ENCODE measurements at places on chromosomes 5 and 9. TPM values are rescaled to one million over a fixed set of nuclear protein-coding genes. Genes with fewer than 3 reads are reported as not detected.
A peak's percentile ranks its signal among the peaks of the same experiment; 100 is the strongest.

OR1J2 gene
- total RNA-seq, result 0.17 TPM

NKD2 gene
- not detected for total RNA-seq

RABGAP1 gene
- total RNA-seq, result 15.1 TPM

PHF24 gene
- total RNA-seq, result not detected

TIMD4 gene
- total RNA-seq, result not detected

GPX8 gene
- total RNA-seq, result 48.7 TPM

SOWAHA gene
- total RNA-seq, result not detected

OBP2B gene
- total RNA-seq, result not detected

HTR4 gene
- total RNA-seq, result not detected

DNA sequence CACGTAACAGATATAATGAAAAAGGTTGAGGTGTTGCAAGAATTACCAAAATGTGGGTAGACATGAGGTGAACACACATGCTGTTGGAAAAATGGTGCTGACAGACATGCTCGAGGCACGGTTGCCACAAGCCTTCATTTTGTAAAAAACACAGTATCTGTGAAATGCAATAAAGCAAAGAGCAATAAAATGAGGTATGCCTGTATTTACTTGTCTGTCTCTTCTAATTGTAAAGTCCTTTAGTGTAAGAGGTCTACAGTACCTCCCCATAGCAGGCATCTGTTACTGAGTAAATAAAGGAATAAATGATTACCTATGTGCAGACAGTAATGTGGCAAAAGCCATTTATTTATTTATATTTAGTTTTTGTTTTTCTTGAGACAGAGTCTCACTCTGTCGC lies 3.0 kb upstream of the CAST start:
- DNase-seq, result no peak

- no peak for DNase-seq
Observed at GRCh38 chr5:88396000-88396535, 127.4 kb upstream of the TMEM161B start.

- no peak for DNase-seq
Observed at GRCh38 chr5:10666531-10667299, 94.3 kb downstream of the DAP start.

DNA sequence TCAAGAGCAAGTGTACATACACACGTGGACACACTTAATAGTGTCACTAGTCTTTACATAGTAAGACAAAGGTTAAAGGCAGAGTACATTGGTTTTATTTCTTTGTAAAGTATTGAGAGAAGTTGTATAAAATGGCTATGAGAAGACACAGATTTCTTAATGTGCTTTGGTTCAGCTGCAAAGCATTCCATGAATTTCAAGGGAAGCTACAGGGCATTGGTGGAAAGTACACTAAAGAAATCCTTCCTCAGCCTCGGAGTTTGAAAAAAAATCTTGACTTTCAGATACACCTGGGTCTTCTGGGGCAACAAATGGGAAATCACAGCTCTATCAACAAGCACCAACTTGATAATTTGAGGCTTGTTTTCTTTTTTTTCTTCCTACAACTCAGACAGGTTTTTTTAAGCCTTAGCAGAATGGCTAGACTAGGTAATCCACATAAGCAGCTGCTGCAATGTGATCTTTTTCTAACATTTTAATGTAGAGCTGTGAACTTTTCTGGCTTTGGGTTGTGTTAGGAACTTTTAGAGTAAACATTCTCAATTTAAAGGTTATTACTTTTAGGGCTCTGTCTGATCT lies 140.4 kb upstream of the FST start:
- no peak for DNase-seq

- no peak for DNase-seq
Observed at GRCh38 chr5:109994135-109994534, 304.4 kb downstream of the MAN2A1 start.

GRCh38 chr5:82586181-82586580 lies 308.0 kb upstream of the RPS23 start:
- no peak for DNase-seq

DNA sequence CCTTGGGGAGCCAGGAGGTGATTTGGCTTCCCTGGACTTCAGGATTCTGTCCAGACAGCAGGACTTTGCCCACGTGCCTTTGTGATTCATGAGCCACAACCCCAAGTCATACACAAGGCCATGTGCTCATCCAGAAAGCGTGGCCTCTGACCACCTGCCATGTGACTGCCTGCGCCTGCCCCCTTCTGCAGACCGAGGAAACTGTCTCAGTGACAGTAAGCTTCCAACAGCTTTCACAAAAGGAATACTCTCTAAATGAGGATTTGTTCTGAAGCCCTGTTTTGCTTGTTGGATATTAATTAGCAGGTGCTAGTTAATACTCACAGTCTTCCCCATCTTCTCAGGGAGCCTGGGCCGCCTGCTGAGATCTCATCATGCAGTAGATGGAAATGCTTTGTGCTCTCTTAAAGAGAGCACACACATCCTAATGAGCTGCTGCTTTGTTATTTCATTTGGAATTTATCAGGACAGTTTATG lies 36.9 kb upstream of the ANGPTL2 start:
- DNase-seq, result peak; percentile 94

GRCh38 chr5:149780043-149780737 lies 50.1 kb downstream of the PPARGC1B start:
- no peak for DNase-seq

- DNase-seq, result no peak
Observed at GRCh38 chr9:14260101-14260500, 53.8 kb downstream of the NFIB start.

GRCh38 chr9:94801681-94802080 lies 75.2 kb downstream of the AOPEP start:
- no peak for DNase-seq

- peak; percentile 13 for DNase-seq
Observed at GRCh38 chr9:88280816-88281382, 107.3 kb upstream of the SPIN1 start.

DNA sequence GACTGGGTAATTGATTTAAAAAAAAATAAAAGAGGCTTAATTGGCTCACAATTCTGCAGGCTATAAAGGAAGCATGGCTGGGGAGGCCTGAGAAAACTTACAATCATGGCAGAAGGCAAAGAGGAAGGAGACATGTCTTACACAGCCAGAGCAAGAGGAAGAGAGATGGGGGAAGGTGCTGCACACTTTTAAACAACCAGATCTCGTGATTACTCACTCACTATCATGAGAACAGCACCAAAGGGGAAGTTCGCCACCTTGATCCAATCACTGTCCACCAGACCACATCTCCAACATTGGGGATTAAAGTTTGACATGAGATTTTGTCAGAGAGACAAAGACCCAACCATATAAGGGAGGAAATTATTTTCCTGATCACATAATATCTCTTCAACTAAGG lies 138.8 kb upstream of the NR4A3 start:
- no peak for DNase-seq

GRCh38 chr9:13268469-13268868 lies 11.0 kb downstream of the MPDZ start:
- DNase-seq, result peak; percentile 81

DNA sequence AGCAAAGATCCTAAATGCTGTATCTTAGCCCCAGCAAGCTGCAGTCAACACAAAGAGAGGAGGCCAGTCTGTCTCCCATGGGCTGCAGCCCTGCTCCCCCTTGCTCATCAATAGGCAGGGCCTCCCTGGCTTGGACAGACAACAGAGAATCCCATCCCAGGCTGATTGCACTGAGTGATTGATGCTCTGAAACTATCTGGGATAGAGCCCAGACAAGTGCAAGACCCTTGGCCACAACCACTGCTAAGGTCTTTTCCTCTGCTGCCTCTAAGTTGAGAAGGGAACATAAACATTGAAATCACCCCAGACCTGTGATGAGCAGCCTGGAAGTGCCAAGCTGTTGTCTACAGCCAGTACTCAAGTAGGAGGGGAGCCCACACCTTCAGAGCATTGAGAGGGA lies 661.0 kb upstream of the CDH18 start:
- no peak for DNase-seq

DNA sequence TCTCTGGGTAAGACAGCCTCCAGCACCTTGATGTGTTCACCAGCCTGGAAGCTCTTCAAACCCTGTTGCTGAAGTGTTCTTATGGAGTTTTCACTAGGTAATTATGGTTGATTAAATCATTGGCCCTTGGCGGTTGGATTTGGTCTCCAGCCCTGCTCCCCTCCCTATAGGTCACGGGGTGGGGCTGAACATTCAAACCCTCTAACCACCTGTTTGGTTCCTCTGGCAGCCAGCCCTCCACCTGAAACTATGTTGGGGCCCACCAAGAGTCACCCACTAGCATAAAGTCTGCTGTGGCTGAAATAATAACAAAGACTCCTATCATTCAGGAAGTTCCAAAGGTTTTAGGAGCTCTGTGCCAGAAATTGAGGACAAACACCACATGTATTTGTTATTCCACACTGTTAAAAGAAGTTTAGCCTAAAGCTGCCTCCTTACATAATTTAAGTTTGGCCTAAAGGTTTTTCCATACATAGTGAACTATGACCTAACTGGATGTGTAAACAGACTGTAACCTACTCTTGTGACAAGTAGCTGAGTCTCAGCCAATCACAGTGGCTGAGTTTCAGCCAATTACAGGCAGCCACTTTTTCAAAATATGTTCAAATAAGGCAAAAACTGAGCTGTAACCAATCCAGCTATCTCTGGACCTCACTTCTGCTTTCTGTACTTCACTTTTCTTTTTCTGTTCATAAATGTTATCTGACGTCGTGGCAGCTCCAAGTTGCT lies 34.8 kb downstream of the TMEM252 start:
- DNase-seq, result peak; percentile 14

- no peak for DNase-seq
Observed at GRCh38 chr9:116992865-116993264, 305.8 kb downstream of the TRIM32 start.

GRCh38 chr5:165139262-165139661 lies 1633.8 kb downstream of the MAT2B start:
- no peak for DNase-seq

DNA sequence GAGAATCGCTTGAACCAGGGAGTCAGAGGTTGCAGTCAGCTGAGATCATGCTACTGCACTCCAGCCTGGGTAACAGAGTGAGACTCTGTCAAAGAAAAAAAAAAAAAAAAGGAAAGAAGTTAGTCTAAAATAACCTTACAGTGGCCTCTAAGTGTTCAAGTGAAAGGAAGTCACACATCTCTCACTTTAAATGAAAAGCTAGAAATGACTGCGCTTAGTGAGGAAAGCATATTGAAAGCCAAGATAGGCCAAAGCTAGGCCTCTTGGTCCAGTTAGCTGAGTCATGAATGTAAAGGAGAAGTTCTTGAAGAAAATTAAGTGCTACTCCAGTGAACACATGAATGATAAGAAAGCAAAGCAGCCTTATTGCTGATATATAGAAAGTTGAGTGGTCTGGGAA lies 38.1 kb downstream of the ITGA1 start:
- no peak for DNase-seq

DNA sequence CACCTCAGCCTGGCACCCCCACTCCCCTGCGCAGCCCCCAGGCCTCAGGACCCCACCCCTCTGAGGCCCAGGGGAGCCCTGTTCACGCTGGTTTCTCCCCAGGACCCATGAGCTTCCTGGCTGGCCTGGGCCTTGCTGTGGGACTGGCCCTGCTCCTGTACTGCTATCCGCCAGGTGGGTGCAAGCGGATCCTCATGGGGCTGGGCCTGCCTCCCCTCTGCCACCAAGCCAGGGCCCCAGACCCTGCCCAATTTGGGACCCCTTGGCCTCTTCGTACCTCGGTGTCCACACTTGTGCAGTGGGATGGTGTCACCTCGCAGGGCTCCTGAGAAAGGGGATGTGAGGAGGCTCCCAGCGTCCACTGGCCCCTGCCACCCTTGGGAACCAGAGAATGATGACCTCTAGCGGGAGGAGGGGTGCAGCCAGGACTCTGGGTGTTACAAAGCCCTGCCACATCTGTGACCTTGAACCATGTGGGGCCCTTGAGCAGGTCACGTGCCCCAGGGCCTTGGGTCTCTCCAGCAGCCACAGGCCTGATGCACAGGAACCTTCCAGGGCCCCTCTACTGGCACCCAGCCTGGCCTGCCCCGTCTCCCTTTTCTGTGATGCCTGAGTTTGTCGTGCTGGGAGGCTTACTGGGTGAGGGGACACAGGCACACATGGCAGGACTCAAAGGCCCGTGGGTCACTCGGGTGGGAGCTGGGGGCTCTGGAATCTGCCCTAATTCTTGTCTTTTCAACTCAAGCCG lies 16.3 kb downstream of the CARD19 start:
- no peak for DNase-seq

DNA sequence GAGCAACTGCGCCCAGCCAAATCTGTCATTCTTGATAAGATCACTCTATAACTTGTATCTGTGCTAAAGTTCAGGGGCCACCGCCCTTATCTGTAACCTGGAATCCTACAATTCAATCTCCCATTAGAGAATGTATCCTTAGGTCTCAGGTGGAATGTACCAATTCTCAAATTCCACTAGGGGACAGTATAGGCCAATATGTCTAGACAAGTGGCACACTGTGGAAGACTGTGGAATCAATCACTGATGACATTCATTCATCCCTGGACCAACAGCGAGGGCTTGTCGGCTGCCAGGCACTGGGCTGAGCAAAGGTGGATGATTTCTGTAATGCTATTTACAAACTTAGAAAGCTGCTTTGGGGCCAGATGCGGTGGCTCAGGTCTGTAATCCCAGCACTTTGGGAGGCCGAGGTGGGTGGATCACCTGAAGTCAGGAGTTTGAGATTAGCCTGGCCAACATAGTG lies 28.7 kb upstream of the MEGF9 start:
- peak; percentile 16 for DNase-seq

DNA sequence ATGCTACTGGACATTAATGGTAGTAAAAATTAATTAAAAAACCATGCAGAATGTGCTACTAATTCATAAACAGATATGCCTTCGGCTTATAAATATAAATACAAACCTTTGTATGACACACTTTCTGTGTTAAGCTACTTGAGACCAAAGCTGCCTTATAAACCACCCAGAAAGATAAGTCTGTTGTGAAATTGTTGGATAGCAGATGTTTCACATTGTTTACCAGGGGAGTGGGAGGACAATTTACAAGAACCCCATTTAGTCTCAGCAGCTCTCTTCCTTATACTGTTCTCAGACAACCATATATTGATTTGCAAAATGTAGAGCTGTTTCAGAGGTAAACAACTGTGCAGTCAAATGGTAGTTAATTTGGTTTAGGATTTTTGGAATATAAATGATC lies 524.4 kb downstream of the PRR16 start:
- DNase-seq, result no peak

DNA sequence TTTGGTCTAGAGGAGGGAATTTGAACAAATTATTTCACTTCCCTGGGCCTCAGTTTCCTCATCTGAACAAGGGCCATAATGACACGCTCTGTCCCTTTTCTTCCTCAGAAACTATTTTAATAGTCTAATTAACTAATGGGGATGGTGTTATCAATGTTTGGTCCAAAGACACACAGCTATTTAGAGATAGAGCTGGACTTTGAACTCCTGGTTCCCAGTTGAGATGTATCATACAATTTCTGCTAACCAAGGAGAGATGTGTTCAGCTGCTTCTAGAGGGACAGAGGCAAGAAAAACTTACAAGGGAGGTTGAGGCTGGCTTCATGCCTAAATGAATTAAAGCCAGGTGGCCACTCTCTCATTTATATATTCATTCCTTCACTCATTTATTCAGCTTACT lies 90.6 kb upstream of the CLINT1 start:
- no peak for DNase-seq

- DNase-seq, result peak; percentile 89
Observed at GRCh38 chr9:122180633-122181032, 20.9 kb downstream of the MORN5 start.

- DNase-seq, result no peak
Observed at GRCh38 chr5:112316731-112317130, 102.3 kb downstream of the EPB41L4A start.
